ENCODE measurements at places on chromosomes 13 and 19.

- no peak for DNase-seq
Measured at GRCh38 chr13:80666782-80667552, 326.0 kb upstream of the SPRY2 start.

DNA sequence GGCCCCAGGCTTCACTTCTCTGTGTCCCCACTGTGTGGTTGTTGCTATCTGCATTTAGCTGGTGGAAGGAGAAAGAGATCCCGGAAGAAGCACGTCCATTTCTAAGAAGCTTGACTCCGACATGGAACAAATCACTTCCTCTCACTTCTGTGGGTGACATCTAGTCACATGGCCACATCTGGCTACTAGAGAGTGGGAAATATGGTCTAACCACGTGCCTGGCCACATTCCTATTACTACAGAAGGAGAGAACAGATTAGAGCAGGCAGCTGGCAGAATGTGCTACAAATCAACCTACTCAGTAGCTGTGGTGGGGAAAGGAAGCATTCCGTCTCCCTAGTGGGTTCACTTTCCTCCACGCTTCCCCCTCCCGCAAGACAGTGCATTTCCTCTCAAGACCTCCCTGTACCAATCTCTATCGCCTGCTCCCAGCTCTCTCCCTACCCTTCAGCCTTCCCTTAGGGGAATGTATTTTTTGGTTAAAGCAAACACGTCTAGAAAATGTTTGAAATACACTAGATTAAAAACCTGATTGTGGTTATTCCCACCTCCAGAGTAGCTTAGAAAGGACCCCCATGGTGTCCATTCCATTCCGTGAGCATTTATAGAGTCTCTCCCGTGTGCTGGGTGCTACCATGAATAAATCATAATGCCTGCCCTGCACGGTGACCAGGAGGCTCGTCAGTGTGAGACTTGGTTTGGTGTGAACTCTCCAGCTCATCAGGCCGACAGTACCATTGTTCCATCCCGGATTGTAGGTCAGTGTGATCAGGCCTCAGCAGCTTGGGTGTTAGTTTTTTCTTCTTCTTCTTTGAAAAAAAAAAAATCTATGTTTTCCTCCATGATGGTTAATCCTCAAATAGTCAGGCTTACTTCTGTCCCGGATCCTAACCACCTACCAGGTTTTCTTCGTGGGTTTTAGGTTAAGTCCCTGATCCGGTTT, 8.0 kb upstream of the AMER2 start:
- DNase-seq: no peak

DNA sequence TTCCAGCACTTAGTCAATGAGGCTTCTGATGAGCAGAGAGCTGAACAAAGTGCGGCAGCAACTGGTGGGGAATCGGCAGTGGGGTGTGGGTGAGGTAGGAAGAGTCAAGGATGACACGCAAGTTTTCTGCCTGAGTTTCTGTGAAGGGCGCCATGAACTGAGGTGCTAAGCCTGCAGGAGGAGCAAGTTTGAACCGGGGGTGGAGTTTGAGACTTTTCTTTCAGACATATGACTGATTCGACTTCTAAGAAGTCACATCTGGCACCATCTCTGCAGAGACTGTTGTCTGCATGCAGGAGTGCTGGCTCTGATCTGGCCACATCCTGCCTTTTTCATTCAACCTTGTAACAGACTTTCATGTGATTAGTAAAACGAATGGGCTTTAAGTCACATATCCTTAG, 14.8 kb upstream of the GPI start:
- DNase-seq: no peak

DNA sequence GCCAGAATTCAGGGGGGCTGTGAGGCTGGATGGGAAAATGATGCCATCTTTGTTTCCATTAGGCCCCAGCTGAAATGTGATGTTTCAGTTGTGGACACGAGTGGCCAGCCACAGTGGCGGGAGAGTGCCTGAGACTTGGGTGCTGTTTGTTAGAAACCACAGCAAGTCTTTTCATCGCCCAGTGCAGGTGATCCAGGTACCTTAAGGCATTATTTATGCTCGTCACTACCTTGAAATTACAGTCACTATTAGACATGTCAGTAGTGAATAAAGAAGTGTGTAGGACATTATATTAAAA, 82.5 kb upstream of the TM9SF2 start:
- DNase-seq: no peak

DNA sequence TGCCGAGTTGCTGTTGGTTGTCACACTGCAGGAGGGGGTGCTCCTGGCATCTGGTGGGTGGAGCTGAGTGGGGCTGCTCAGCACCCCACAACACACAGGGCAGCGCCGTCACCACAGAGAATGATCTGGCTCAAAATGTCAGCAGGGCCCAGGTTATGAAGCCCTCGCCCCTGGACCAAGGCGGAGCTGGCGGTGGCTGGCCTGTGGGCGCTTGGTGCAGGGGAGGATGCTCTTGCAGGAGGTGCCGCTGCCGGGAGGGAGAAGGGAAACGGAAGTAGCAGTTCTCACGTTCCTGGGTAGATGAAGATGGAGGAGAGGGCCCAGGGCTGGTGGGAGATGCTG, 14.2 kb upstream of the LENG8 start:
- no peak for DNase-seq

- DNase-seq: no peak
Measured at GRCh38 chr19:8208119-8208921, 850 bp upstream of the CERS4 start.

- no peak for DNase-seq
Measured at GRCh38 chr13:49814551-49815270, 22.2 kb upstream of the KPNA3 start.

DNA sequence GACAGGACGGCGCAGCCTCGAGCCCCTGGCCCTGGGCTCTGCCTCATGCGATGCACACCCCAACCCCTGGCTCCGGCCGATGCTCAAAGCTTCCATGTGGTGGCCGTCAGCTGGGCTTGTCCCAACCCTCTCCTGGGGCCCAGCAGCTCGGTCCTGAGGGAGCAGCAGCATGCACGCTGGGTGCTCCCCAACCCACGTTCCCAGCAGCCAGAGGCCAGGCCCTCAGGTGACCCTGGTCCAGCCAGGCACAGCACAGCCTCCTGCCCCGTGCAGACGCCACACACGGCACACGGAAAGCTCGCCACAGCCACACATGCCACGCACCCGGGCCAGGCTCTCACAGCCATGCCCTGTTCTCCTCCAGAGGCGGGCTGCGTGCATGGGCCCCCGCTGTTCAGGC, 60.7 kb downstream of the IER2 start:
- DNase-seq: no peak
